ENCODE measurements at places on chromosomes 2 and 18.

DNA sequence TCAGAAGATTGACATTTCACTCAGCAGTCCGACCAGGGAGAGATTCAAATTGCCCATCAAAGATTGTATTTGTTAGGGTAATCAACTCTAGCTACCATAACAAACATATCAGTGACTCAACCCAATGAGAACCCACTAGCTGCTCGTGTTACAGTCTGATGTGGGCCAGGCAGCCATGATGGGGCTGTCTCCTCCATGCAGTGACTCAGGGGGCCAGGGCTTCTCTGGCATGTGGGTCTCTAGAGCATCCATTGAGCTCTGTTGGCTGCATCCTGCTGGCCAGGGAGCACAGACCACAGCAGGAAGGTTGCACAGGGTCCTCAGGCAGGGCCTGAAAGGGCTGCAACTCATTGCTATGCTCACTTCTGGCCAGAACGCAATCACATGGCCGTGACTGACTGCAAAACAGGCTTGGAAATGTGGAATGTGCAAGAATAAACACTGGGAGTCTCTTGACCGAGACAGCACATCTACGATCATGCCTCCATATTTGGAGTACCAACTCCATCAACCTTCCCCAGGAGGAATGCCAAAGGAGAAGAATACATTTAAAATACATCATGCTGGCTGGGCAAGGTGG lies 216.8 kb downstream of the EIPR1 start:
- no peak for DNase-seq

DNA sequence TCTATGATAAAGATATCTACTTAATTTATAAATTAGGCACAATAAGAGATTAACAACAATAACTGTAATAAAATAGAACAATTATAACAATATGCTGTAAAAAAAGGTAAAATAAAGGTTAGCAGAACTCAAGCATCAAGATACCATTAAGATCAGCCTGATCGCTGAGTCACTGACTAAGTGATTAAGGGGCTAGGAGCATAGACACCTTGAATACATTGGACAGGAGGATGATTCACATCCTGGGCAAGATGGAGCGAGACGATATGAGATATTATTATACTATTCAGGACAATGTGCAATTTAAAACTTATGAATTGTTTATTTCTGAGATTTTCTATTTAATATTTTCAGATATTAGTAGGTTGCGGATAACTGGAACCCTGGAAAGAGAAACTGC lies 1277.8 kb upstream of the ZEB2 start:
- DNase-seq, result no peak

GRCh38 chr2:106109675-106110424 lies 84.3 kb downstream of the UXS1 start:
- no peak for DNase-seq

- DNase-seq, result no peak
These were observed 161.4 kb downstream of the BCL2 start for GRCh38 chr18:63158012-63158631.

DNA sequence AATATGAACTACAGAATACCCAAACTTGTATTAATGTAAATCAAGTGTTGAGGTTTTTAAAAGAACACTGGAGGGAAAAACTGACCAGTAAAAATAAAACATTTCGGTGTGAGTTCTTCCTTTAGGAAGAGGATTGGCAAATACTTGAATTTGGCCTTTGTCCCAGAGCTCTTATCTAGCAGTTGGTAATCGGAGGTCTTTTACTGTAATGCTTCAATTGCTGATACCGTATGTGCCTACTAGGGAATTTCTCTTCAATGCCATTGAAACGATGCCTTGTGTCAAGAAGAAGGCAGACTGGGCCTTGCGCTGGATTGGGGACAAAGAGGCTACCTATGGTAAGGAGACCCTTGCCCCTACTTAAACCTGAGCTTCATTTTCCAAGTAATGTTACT lies 4.1 kb downstream of the RRM2 start:
- no peak for DNase-seq

- no peak for DNase-seq
These were observed 35.0 kb downstream of the TTC32 start for GRCh38 chr2:19866771-19867170.

- DNase-seq, result no peak
These were observed 61.5 kb upstream of the L3MBTL4 start for GRCh38 chr18:6476190-6476589.

- no peak for DNase-seq
These were observed 213.2 kb downstream of the NDUFA10 start for GRCh38 chr2:239811806-239812560.

- no peak for DNase-seq
These were observed 54.7 kb downstream of the EML4 start for GRCh38 chr2:42223855-42224268.

DNA sequence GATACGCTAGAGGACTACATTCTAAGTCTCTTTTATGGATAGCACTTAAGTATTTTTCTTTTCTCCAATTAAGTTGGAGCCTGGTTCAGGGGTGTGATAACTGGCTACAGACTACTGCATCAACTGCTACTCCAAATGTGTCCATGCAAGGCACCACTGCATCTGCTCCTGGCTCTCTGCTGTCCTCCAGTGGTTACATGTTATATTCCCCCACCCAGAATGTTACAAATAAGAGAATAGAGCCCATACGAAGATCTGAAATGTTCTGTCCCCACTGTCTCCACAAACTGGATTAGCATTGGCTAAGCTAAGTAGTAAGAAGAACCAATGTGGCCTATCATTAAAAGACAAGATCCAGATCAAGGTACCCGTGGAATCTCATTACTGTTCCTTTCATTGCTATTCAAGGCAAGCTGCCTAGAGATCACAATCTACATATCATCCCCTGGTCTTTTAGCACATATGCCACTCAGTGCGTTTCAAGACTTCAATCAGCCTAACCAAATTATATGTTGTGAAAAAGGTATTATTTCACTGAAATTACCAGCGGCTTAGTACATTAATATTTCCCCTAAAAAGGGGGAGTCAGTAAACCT lies 308.3 kb upstream of the SLC8A1 start:
- no peak for DNase-seq

- DNase-seq, result no peak
These were observed 80.0 kb downstream of the TWIST2 start for GRCh38 chr2:238927746-238928519.

GRCh38 chr2:24850944-24851343 lies 57.7 kb downstream of the CENPO start:
- DNase-seq, result no peak

- no peak for DNase-seq
These were observed 40.6 kb downstream of the NCK2 start for GRCh38 chr2:105785095-105785847.

GRCh38 chr2:176111309-176111663 lies 4.2 kb downstream of the HOXD11 start:
- no peak for DNase-seq

- no peak for DNase-seq
These were observed 198.2 kb downstream of the TGIF1 start for GRCh38 chr18:3648200-3648599.

- DNase-seq, result no peak
These were observed 43.8 kb downstream of the FLACC1 start for GRCh38 chr2:201313362-201313761.

GRCh38 chr18:74436158-74436769 lies 20.8 kb downstream of the DIPK1C start:
- DNase-seq, result no peak

DNA sequence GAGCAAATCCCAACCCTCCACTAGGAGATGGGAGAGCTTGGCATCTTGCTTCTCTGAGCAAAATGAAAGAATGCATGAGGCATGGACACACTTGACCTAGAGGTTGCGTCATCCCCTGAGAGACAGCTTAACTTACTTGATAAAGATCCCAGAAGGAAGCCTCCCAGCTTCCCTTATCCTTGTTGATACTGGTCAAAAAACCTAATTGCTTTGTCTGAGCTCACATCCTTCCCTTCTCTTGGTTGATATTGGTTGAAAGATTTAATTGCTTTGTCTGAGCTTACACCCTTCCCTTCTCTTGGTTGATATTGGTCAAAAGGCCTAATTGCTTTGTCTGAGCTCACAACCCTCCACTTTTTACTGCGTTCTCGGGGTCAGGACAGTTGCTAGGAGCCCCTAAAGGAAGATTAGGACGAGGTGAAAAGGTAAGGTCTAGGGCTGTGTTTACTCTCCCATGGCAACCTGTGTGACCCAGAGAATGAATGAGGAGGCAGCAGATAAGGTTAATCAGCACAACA lies 12.2 kb upstream of the BOD1L2 start:
- DNase-seq, result no peak

DNA sequence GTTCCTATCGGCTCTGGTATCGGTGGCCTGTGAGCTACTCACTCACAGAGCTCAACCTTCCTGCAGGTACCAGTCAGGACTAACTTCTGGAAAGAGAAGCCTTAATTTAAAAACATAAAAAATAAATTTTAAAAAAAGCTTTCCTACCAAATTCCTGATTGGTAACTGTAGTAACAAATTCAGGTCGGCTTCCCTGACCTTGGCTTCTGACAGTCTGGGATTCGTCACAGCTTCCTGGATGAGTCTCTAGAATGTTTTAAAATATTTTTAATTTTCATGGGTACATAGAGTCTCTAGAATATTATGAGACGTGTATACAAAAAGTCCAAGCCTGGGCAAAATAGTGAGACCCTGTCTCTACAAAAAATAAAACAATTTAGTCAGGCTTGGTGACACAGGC lies 45.0 kb upstream of the MTCL1 start:
- no peak for DNase-seq

DNA sequence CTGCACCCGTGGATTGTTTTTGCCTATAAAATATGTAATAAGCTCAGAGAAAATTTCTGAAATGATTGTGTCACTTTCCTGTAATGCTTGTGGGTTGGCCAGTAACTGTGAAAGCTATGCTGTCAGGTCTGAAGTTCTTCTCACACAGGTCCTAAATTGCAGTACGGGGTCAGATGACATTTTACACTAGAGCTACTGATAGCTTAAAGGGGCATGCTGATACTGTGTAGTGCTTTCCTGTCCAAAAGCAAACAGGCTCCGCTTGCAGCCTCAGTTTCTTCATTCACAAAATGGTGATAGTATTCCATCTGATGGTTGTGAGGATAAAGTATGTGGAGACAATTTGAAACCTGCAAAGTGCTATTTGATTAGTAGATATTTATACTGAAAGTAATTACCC lies 7.6 kb upstream of the FARSB start:
- DNase-seq, result no peak

- DNase-seq, result no peak
These were observed 61.4 kb downstream of the SLC4A3 start for GRCh38 chr2:219688560-219689445.

GRCh38 chr2:10750610-10751009 lies 29.2 kb downstream of the ATP6V1C2 start:
- DNase-seq, result no peak

GRCh38 chr2:24515831-24516230 lies 24.8 kb downstream of the NCOA1 start:
- DNase-seq, result no peak

DNA sequence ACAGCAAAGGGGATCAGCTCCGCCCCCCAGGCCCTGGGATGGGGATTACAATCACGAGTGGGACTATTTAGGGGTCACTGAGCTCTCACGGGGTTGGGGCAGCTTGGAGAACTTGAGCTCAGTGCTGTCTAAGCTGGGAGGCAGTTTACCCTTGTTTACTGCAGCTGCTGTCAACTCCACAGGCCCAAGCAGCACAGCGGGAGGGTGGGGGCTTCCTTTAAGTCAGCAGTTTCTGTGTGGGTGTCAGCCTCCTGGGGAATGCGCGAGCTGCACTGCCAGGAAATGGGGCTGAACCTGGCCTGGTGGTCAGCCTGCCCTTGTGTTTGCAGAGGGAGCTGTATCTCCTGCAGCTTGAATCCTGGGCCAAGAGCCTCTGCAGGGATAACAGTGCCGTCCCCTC lies 29.8 kb downstream of the TOGARAM2 start:
- no peak for DNase-seq

- DNase-seq, result no peak
These were observed 66.1 kb downstream of the COLEC12 start for GRCh38 chr18:434410-434809.

DNA sequence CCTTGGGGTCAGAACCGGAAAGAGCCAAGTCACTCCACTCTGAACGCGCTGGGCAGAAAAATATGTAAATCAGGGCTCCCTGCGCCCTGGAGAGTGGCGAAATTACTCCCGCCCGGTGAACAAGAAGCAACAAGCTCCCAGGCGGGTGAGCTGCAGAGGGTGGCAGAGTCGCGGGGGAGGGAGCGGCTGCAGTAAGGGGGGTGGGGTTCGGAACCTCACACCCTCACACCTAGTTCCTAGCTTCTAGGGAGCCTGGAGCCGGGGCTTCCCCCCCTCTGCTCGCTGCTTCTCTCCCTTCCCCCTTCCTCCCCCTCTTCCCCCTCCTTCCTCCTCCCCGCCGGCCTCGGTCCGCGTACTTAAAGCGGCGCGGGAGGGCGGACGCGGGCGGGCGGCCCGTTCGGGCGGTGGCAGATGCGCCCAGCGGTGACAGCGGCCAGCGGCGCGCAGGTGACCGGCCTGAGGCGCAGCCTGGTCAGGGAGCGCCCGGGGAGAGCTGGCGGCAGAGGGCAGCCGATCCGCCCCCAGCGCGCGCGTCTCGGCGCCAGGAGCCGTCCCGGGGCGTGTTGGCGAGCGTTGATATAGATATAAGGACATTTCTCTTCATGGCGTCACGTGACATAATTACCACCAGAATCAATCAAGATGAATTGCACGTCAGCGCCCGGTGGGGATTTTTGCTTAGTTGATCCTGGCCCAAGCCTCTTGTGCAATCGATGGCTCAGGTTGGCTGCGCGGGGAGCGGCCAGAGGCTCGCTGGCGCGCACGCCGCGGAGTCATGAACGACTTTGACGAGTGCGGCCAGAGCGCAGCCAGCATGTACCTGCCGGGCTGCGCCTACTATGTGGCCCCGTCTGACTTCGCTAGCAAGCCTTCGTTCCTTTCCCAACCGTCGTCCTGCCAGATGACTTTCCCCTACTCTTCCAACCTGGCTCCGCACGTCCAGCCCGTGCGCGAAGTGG lies at the start of gene HOXD11:
TSS of gene HOXD11 (plus strand) at position 700 of the 959 bp plus-strand sequence. CDS start at position 776, 76 bp downstream.
- DNase-seq, result no peak

DNA sequence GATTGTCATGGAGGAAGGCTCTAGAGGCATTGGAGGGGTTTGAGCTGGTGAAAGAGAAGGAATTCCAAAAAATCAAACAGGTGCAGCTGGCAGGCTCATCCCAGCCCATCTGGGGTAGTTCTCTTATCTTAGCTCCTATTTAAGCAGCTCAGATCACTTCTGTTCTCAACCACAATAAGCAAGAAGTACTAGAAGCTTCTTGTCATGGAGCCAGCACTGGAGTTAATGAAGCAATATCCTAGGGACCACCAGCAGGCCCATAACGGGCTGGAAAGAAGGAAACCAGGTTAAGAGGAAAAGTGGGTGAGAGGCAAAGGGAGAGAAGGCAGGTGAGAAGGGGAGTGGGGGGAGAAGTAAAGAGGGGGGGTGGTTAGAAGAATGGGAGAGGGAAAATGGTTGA lies 100.7 kb upstream of the ZFP36L2 start:
- no peak for DNase-seq

GRCh38 chr2:70009762-70010575 lies 48.5 kb upstream of the ASPRV1 start:
- no peak for DNase-seq

- DNase-seq, result no peak
These were observed 58.1 kb upstream of the TMEM182 start for GRCh38 chr2:102703748-102704147.

- DNase-seq, result no peak
These were observed 814.1 kb upstream of the NRXN1 start for GRCh38 chr2:51846018-51846417.

- DNase-seq, result no peak
These were observed 827.7 kb downstream of the SOCS6 start for GRCh38 chr18:71116535-71116934.

GRCh38 chr18:13570856-13571495 lies 155.4 kb downstream of the FAM210A start:
- DNase-seq, result no peak

GRCh38 chr2:237542001-237542704 lies 24.2 kb upstream of the PRLH start:
- DNase-seq, result no peak

GRCh38 chr2:114031605-114032505 lies 142.0 kb downstream of the ACTR3 start:
- no peak for DNase-seq
